ENCODE measurements at places on chromosomes 2 and 18. TPM values are rescaled to one million over a fixed set of nuclear protein-coding genes. Genes with fewer than 3 reads are reported as not detected.

MCEE gene
- 7.3 TPM for total RNA-seq

CRYGC gene
- total RNA-seq, result not detected

DNA sequence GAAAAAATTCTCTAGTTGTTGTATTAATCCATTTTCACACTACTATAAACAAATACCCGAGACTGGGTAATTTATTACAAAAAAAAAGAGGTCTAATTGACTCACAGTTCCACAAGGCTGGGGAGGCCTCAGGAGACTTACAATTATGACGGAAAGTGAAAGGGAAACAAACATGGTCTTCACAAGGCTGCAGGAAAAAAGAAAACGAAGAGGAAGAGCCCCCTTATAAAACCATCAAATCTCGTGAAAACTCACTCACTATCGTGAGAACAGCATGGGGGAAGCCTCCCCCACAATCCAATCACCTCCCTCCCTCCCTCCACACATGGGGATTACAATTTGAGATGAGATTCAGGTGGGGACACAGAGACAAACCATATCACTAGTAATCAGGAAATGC lies 61.7 kb upstream of the SPTBN1 start:
- no peak for DNase-seq

- no peak for DNase-seq
These were observed 1.1 kb downstream of the HADHB start for GRCh38 chr2:26245810-26246209.
